ENCODE measurements at places on chromosomes 6 and 20. TPM values are rescaled to one million over a fixed set of nuclear protein-coding genes. Genes with fewer than 3 reads are reported as not detected.

The COL10A1 gene
- 0.09 TPM for total RNA-seq

The BNIP5 gene
- not detected for total RNA-seq

The VWA7 gene
- total RNA-seq, result 0.94 TPM

The HSP90AB1 gene
- total RNA-seq, result 470 TPM

The IL20RA gene
- total RNA-seq, result 3.3 TPM

The IP6K3 gene
- 0.31 TPM for total RNA-seq

The KCNQ5 gene
- total RNA-seq, result 0.49 TPM

The FAM209B gene
- total RNA-seq, result not detected

The TCP11 gene
- total RNA-seq, result not detected

The NFATC2 gene
- 11.0 TPM for total RNA-seq

The CENPW gene
- total RNA-seq, result 2.8 TPM

The LPIN3 gene
- 12.9 TPM for total RNA-seq

The ISM1 gene
- 24.1 TPM for total RNA-seq

The INSM1 gene
- not detected for total RNA-seq

The SLA2 gene
- total RNA-seq, result 0.49 TPM

The RSPO3 gene
- total RNA-seq, result 17.2 TPM

The RING1 gene
- 39.5 TPM for total RNA-seq

The PNLDC1 gene
- not detected for total RNA-seq

The ESF1 gene
- total RNA-seq, result 21.5 TPM

The EDEM2 gene
- total RNA-seq, result 15.4 TPM

The TFAP2B gene
- total RNA-seq, result not detected

The OXT gene
- total RNA-seq, result not detected
